GM12865 (cell line): ENCODE measurements at places on chromosomes 12 and 14.

DNA sequence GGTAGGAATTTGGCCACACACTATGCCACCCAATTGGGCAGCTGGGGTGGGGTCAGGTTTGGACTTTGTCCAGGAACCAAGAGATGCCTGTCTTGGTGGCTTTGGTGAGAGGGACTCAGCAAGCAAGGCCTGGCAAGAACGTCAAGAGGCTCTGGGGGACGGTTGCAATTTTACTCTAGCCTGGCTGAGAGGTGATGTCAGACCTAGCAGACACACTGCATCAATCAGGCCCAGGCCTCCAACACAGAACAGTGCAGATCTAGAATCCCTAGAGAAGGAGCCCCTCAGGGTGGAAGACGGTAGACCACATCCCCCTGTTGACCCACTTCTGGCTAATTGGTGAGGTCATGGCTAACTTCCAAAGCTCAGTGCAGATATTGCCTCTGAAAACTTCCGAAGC lies 1.6 kb upstream of the UNC119B start:
- no peak for DNase-seq

GRCh38 chr12:40993158-40993557 lies 195.0 kb upstream of the PDZRN4 start:
- no peak for DNase-seq

GRCh38 chr12:49301760-49302159 lies 6.8 kb downstream of the PRPH start:
- peak; percentile 28 for DNase-seq

DNA sequence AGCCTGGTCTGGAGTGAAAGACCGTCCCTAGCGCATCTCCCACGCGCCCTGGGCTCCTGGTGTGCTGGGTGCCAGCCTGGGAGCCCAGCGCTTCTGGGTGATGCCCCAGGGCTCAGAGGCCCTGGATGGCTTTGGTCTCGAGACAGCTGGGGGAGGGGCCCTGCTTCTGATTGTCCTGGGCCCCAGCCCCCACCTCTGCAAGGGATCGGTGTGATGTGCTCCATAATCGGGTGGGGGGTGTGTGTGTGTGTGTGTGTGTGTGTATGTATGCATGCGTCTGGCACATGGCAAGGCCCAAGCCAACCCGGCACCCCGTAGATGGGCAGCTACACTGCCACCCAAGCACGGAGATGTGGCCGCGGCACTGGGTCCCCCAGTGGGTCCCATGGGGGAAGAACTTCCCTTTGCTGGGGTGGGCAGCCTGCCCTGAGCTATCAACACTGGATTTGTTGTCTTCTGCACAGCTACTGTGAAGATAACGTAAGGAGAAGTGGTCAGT lies 3.1 kb downstream of the ZBTB42 start:
- no peak for DNase-seq

- no peak for DNase-seq
Measured at GRCh38 chr14:28102814-28103213, 663.8 kb upstream of the FOXG1 start.

- DNase-seq, result peak; percentile 40
Measured at GRCh38 chr14:31449971-31450610, 7.2 kb downstream of the DTD2 start.

GRCh38 chr14:59631237-59631636 lies 54.6 kb upstream of the CCDC175 start:
- DNase-seq, result peak; percentile 12

- DNase-seq, result peak; percentile 95
Measured at GRCh38 chr14:93975791-93976476, 436 bp downstream of the ASB2 start.

- no peak for DNase-seq
Measured at GRCh38 chr14:32728976-32729375, 209.7 kb upstream of the NPAS3 start.

GRCh38 chr14:74875941-74876913 lies at the start of gene PROX2:
Gene PROX2 (minus strand): TSS chr14:74876145. CDS start chr14:74863834, 12,311 bp downstream.
- DNase-seq, result no peak

DNA sequence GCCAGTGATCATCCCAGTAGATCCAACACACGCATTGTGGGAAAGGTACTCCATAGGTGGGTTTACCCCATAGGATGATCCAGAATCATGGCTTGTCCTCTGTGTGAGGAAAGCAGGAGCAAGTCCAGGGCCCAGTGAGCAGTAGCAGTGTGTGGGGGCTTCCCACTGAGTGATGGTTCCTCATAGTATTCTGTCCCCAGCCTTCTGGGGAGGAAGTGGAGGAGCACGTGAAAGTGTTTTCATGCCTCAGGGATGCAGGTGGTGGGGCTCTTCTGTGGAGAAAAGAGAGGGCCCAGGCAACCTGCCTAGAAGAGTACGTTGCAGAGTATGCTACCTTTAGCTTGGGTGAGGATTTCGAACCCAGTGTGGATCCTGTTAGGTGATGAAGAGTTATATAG lies 56.5 kb downstream of the SUSD6 start:
- DNase-seq, result peak; percentile 67

GRCh38 chr12:28024231-28024995 lies 51.9 kb upstream of the PTHLH start:
- no peak for DNase-seq

GRCh38 chr14:84090837-84091236 lies 1439.1 kb upstream of the FLRT2 start:
- DNase-seq, result no peak

DNA sequence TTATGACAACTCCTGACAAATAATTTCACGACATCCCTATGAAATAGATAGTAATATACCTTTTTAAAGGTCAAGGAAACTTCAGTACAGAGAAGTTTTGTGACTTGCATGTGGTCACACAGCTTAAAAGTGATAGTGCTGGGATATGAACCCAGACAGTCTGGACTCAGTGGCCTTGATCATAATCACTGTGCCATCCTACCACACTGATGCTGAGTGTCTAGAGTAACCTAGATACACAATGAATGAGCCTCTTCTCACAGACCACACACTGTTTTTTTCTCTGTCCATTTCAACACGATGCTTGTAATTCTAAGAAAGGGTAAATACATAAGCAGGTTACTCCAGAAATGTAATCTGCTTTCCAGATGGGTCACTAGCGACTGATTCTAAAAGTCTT lies 88.2 kb downstream of the SYNE2 start:
- no peak for DNase-seq

GRCh38 chr14:105351920-105352851 lies 37.6 kb downstream of the PACS2 start:
- peak; percentile 91 for DNase-seq

DNA sequence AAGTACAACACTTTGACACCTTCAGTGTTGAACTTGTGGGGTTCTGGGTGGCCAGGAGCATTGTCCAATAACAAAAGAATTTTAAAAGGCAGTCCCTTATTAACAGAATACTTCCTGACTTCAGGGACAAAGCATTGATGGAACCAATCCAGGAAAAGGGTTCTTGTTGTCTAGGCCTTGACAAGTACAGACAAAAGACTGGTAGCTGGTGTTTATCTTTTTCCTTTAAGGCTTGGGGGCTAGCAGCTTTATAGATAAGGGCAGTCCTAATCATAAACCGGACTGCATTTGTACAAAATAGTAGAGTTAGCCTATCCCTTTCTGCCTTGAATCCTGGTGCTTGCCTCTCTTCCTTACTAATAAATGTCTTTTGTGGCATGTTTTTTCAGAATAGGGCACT lies 27.4 kb downstream of the FAM177A1 start:
- no peak for DNase-seq

- no peak for DNase-seq
Measured at GRCh38 chr12:68036642-68037041, 47.4 kb downstream of the IFNG-AS1 start.

GRCh38 chr12:41288142-41288811 lies 100.2 kb downstream of the PDZRN4 start:
- no peak for DNase-seq

- no peak for DNase-seq
Measured at GRCh38 chr12:27515671-27516070, 8.3 kb upstream of the PPFIBP1 start.

DNA sequence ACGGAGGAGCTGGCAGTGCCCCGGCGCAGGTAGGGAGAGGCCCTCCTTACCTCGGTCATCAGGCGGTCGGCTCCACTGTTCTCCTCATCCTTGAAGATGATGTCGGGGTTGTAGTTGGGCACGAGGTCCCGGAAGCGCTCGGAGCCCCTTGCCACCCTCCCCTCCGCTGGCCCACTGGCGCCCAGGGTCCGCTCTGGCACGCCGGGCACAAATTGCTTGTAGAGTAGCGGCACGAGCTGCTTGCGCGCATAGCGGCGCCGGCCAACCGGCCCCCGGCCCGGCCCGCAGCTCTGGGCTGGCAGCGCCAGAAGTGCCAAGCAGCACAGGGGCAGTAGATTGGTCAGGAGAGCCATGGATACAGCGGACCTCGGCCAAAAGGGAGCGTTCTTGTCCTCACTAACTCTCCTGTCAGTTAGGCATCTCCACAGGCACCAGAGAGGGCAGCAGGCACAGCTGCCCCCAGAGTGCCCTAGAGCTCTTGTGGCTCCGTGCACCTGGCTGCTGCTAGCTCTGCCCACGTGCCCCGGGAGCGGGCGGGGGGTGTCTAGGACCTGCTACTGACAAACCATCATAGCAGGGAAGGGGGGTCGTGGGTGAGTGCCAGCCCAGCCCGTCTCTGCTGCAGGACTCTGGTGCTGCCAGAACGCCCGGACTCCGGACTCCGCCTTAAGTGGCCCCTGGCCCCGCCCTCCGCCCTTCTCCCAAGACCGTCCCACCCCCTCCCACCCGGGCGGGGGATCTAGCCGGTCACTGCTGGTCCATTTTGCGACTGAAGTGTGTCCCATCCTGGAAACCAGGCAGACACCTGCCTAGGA lies at the start of gene DHH:
Gene DHH, minus strand, starts transcription at position 642 of the 815 bp plus-strand sequence. Its CDS starts 289 bp downstream, at position 353.
- DNase-seq, result no peak

DNA sequence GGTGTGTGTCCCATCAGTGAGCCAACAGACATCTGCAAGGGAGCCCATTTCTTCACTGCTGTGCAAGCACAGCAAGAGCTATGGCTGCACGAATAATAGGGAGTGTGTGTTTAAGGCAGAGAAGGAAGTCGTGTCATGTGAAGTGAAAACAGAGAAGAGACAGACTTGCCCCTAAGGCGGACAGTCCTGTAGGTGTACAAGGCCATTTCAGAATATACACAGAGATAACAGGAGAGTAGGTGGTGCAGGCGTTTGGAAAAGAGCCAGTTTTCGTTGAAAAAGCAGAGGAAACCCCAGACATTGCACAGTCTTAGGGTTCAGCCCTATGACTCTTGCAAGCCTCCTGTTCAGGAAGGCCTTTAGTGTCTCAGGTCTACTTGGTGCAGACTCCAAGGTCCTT lies 46.3 kb upstream of the RNU6-8 start:
- no peak for DNase-seq

DNA sequence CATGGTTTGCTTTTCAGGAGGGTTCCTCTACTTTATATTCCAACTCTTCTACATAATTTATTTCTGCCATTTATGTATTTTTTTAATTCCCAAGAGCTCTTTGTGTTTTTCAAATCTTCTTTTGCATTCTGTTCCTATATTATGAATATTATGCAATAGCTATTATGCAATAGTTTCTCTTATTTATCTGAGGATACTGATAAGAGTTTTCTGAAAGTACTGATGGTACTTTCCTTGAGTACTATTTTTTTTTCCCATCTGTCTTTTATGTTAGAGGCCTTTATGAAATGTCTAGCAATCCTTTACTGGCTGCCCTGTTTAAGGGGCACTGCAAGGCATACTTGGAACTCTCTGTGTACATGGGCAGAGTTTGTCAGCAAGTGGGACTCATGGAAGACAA lies 93.4 kb downstream of the SLC41A2 start:
- DNase-seq, result no peak

DNA sequence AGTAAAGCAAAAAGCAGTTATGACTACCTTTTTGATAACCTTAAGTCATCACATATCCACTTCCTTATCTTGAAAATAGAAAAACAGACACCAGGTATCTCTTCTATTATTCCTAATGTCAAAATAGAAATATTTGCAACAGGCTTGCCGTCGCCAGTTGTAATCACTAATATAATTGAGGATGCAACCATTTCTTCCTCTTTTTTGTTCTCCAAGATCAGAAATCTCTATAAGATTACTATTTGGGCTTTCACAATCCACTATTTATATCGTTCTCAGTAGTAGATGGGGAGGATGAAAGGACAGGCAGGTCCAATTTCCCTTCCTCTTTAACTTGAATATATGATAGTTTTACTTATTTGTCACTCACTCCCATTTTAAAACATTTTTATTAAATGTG lies 130.2 kb upstream of the HMGA2 start:
- no peak for DNase-seq

DNA sequence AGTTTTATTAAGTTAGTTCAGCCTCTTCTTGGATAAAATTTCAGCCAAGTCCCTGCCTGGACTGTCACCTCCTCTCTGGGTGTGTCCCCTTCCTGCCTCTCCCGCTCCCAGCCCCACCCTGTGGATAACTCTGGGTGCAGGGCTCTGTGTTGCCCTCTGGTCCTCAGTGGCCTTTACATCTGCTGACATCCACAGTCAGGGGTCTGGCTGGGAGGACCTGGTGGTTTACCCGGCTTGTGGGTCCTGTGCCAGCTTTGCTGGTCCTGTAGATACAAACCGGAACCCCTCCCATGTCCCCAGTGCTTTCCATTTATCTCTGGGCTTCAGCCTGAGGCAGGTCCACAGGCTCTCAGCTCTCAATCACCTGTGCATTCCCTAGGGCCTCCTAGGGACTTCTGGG lies 28.9 kb upstream of the PLEKHG3 start:
- DNase-seq, result no peak

- no peak for DNase-seq
Measured at GRCh38 chr14:53744857-53745256, 211.8 kb downstream of the BMP4 start.

GRCh38 chr14:95679998-95680735 lies 6.1 kb upstream of the TCL1B start:
- peak; percentile 45 for DNase-seq

DNA sequence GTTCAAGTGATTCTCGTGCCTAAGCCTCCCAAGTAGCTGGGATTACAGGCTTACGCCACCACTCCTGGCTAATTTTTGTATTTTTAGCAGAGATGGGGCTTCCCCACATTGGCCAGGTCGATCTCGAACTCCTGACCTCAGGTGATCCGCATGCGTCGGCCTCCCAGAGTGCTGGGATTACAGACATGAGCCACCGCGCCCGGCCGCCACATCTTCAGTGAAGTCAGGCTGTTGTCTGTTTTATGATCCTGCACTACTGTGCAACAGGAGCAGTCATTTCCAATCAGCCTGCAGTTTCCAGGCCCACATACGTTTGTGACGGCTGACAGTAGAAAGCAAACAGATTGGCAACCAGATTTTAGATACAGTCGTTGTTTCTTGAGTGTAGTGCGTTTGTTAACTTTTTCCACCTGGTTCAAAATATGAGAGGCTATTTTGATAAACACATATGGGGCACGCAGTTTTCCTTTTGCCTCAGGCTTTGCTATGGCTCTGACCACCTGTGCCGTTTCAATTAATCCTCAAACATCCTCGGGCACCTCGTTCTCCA lies 74.8 kb downstream of the LGMN start:
- no peak for DNase-seq
